CD4-positive, CD25-positive, alpha-beta regulatory T cell (primary cell): ENCODE measurements at places on chromosomes 13 and 19.

DNA sequence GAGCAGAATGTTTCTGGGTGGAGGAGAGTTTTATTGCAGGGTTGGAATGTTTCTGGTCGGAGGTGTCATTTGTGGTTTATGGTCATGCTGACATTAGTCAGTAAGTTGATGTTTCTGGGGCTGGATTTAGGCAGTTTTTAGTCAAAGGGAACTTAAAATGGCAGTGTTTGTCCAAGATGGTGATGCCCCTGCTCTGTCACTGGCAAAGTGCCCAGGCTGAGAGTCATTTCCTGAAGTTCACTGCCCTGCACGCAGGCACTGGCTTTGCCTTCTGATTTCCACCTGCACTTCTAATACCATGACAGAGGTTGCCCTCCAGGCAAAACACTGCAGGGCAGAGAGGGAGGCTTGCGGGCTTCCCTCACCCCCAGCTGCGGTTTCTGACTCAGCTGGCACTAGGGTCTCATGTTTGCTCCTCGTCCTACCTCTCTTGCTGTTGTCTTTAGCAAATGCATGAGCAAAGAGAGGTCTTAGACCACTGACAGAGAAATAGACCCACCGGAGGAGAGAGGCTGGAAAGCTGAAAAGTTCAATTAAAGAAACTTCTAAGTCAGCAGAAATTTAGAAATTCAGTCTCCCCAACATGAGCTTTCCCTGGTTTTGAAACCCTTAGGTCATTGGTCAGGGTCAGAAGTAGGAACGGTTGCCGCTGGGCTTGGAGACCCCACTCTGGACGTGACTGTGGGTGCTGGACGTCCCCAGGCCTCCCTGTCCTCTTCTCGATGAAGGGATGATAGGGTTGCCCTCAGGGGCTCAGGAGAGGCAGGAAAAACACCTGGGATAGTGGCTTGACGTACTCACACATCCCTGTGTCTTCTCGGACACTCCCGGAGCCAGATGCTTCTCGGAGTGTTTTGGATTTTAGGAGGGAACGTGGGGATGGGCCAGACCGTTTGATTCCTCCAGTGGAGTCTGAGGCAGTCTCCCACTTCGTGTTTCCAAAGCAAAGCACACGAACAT is 26.3 kb downstream of the TMEM255B start:
- no peak for DNase-seq

GRCh38 chr13:46571909-46572595 is 19.1 kb downstream of the LRCH1 start:
- no peak for DNase-seq

GRCh38 chr13:26658448-26659385 is 101.2 kb downstream of the WASF3 start:
- DNase-seq = no peak

DNA sequence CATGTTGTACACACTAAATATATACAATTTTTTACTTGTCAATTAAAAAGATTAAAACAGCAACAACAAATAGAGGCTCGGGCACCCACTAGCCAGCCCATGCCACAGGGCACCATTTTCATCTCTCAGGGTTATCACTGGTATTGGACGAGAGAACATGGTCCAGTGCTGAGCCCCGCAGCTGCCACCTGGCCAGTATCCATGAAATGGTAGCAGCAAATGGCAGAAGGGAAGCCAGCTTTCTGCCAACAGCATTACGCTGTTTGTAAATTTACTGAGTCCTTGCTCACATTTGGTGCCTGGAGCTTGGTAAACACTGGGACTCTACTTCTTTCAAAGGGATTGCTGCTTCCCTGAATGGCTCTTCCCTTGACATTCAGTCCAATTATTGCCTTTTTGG is 87.9 kb upstream of the WASF3 start:
- DNase-seq = no peak

- DNase-seq = no peak
Measured at GRCh38 chr13:39737047-39737446, 81.6 kb downstream of the COG6 start.

GRCh38 chr19:44142059-44142433 is 692 bp downstream of the ZNF234 start:
- no peak for DNase-seq

- no peak for DNase-seq
Measured at GRCh38 chr13:99040536-99041131, 62.8 kb upstream of the DOCK9 start.

- no peak for DNase-seq
Measured at GRCh38 chr19:12992729-12993128, 2.5 kb upstream of the NFIX start.

DNA sequence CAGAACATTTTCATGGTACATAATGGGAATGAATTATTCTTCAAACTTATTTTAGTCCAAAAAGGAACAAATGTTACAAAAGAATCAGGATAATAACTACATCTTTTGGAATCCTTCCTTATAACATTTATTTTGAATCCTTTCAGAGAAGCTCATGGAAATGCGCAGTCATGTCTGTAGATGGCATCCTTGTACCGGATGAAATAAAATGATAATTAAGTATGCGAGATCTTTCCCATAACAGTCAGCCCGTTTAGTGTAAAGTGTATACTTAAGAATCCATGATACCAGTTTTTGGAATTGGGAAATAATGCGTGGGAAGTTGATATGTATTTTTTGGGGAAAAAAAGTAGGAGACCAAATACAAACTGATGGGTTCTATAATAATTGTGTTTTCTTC is 418.8 kb downstream of the GPC5 start:
- no peak for DNase-seq

DNA sequence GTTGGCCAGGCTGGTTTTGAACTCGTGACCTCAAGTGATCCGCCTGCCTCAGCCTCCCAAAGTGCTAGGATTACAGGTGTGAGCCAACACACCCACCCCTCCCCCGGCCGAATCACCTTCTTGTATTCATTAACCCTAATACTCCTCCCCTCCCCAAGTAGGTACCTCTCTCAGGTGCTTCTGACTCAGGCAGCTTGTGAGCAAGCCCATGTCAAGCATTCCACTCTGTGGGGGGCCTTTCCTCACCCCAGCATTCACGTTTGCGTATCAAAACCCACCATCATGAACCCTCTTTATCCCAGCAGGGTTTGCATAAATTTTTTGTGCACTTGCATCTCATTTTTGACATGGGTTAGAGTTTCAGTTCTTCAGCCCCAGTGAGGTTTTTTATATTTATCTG is 23.6 kb upstream of the RFXAP start:
- DNase-seq = no peak

GRCh38 chr19:782185-782877 is 14.9 kb upstream of the PTBP1 start:
- no peak for DNase-seq

GRCh38 chr19:1063030-1063908 is 3.7 kb upstream of the ARHGAP45 start:
- peak; percentile 51 for DNase-seq

- DNase-seq = no peak
Measured at GRCh38 chr19:53880711-53881481, 1.1 kb upstream of the PRKCG start.

DNA sequence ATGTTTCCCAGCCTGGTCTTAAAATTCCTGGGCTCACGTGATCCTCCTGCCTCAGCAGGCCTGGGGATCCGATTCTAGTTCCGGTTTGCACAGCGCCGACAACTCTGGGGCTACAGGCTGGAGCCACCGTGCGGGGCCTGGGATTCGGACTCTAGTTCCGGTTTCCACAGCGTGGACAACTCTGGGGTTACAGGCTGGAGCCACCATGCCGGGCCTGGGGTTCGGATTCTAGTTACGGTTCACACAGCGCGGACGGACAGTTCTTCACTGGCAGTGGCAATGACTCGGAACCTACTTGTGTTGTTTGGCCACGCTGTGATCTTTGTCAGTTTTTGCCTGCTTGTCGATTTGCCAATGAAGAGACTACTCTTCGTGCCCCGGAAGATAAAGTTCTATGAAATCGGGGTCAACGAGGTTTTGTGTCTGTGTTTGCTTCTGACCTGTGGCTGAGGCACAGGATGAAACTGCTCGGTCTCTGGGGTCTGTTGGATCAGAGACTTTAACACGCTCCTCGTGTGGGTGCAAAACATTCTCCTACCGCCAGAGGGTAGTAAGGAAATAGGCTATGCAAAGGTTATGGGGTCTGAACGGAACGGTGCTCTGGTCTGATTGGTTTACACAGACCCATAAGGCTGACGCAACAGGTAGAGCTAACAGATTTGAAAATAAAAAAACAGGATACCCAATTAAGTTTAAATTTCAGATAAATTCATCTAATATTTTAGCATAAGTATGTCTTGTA is 12.1 kb upstream of the ZSCAN1 start:
- DNase-seq = peak; percentile 58

DNA sequence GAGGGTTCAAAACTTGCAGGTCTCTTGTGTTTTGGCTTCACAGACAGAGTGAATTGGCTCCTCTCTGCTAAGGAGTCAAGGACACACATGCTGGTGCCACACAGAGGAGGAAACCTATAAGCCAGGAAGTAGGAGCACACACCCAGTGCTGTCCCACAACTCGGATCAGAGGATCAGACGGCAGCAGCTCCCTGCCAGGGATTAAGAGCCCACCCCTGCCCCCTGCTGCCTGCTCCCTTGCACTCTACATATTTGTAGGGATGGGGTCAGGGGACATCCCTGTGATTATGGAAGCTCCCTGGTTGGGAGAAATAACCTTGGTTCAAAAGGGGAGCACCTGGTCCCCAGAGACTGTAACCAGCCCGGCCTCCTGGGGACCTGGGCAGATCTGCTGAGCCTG is 77.5 kb upstream of the CLDN10 start:
- DNase-seq = no peak

GRCh38 chr19:39916851-39917396 is 17.5 kb downstream of the FCGBP start:
- no peak for DNase-seq

GRCh38 chr19:5115771-5116202 is 146.9 kb downstream of the KDM4B start:
- no peak for DNase-seq

DNA sequence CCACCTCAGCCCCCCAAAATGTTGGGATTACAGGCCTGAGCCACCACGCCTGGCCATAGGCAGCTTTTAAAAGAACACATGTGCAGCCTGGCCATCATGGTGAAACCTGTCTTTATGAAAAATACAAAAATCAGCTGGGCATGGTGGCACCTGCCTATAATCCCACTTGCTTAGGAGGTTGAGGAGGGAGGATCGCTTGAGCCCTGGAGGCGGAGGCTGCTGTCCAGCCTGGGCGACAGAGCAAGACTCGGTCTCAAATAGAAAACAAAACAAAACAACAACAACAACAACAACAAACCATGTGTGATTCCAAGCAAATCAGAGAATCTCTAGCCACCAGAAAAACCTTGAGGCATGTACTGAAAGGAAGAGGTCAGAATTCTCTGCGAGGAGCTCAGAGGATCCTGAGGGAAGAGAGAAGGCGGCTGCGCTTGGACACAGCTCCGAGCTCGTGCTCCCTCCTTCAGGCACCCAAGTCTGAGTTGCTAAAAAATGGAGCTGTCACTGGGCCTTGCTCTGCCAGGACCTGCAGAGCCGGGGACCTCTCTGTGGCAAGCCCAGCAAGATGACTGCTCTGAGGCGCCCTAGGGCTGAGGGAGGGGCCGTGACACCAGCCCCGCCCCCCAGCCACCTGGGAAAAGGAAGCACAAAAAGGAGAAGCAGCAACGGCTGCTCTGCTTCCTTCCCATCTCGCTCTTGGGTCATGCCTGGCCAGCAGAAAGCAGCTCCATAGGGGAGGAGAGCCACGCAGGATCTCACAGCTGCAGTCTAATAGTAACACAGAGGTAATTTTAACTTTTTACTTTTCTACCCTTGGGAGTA is at the start of gene ARL11:
Gene ARL11, plus strand, starts transcription at position 677 of the 822 bp plus-strand sequence. CDS start 1,941 bp downstream, outside the sequence.
- peak; percentile 30 for DNase-seq

DNA sequence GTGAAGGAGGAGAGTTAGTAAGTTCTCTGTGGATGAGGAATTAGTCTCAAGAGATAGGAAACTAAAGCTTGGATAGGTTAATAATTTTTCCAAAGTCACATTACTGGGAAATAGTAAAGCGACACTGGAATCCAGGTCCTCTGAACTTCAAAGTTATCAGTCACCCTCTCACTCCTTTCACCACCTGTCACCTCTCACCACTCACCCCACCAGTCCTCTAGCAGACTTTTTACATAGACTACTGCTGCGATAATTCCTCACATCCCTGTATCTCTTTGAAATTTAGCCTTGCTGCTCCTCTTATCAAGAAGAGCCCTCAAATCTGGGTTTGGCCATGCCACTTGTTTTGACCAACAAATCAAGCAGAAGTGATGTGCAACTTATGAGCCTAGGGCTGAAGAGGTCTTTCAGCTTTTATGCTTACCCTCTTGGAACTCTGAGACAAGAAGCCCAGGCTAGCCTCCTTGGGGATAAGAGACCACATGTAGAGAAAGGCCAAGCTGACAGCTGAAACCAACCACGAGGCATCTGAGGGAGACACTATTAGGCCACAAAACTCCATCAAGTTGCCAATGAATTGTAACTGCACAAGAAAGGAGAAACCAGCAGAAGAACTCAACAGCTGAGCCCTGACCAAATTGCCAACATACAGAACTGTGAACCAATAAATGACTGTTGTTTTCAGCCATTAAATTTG is 41.2 kb downstream of the STARD13 start:
- DNase-seq = no peak

GRCh38 chr13:75704194-75704926 is 68.2 kb downstream of the LMO7 start:
- no peak for DNase-seq

DNA sequence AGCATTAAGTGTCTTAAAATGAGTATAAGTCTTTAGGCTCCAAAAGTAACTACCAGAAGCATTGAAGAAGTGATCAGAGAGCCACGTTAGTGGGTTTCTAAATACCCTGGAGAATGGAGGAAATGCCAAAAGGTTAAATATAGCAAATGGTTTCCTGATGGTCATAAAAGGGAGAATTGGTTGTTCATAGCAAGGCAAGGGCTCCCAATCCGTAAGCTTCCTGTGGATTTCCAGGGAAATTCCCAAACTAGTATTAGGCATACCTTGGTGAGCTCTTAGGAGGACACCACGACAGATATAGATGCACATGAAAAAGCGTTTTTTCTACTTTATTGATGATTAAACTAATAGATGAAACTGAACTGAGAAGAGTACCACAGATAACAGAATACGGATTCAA is 410.9 kb downstream of the FOXO1 start:
- DNase-seq = no peak

DNA sequence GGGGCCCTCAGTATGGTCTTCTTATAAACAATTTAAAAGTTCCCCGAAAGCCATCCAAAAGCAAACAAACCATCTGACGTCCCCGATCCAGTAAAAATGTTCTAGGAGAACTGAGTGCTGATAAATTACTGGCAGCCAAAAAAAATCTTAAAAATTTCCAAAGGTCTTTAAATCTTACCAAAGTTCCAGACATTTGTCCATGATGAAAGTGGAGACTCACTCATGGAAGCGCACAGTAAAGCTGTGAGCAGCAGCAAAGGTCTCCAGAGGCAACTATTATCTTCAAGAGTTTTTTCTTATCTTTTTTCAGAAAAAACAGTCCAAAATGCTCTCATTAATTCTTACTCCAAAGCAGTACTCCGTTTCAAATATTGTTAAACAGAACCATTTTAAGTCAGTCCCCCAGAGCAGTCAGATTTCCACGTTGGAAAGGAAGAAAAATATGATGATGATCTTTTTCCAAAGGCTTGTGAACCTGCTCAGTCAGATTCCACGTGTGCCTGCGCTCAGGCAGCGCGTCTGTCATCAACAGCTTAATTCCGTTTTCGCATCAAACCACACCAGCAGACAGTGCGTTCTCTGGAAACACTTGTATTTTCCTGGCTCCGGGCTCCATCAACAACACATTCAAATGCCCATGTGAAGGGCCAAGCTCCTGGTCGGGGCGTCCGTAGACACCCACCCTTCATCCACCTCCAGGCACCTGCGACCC is 85.4 kb downstream of the COL4A1 start:
- no peak for DNase-seq
